ENCODE measurements at places on chromosomes 5 and 9. TPM values are rescaled to one million over a fixed set of nuclear protein-coding genes. Genes with fewer than 3 reads are reported as not detected.

- H3K27ac ChIP-seq, result no peak overlapping the region
- no peak overlapping the region for H3K4me3 ChIP-seq
- H3K36me3 ChIP-seq, result no peaks in the 10 kb centered on the region
- DNase-seq, result no peak
These were observed 16.6 kb downstream of the HK3 start for GRCh38 chr5:176882567-176882903.

GRCh38 chr5:92775711-92776615 is 805.1 kb downstream of the NR2F1-AS1 start:
- no peaks in the 10 kb centered on the region for H3K36me3 ChIP-seq
- no peak overlapping the region for H3K4me3 ChIP-seq
- H3K4me1 ChIP-seq, result no peaks in the 10 kb centered on the region
- H3K27me3 ChIP-seq, result no peaks in the 10 kb centered on the region
- H3K27ac ChIP-seq, result no peak overlapping the region
- no peak for DNase-seq

UAP1L1 gene
- total RNA-seq, result 4.6 TPM

GCNT1 gene
- 1.2 TPM for total RNA-seq

DNA sequence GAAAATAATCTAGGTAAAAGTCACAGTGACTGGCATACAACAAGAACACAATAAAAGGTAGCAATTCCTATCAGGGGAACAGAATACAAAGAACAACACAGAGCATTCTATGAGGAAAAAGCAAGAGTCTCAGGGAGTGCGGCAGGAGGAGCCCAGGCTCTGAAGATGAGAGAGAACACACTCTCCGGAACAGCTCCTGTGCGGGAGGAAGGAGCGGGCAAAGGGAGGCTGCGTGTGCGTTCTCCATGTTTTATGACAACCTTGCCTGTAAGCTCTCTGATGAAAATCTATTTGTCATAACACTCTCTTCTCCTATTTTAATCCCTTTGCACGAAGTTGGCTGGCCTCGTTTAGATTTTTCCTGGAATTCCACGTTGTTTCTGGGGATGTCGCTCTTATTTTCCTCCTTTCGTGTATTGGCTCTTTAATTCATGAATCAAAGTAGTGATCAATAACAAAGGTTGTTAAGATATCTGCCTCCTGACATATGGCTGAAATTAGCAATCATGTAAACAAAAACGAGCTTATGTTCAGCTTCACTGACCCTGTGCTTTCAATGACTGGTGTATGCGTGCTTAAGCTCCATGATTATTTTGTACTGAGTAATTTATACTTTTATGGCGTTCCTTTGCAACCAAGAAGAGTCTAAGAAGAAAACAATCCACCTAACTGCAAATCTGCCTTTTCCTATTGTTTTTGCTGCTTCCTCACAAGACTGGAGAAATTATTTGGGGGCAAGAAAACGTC is 109.5 kb downstream of the MYO10 start:
- no peak for DNase-seq
- no peak overlapping the region for H3K27ac ChIP-seq
- no peak overlapping the region for H3K4me3 ChIP-seq
- peaks cover 5% of the 10 kb centered on the region for H3K27me3 ChIP-seq
- no peaks in the 10 kb centered on the region for H3K36me3 ChIP-seq
- no peaks in the 10 kb centered on the region for H3K4me1 ChIP-seq

ARL14EPL gene
- not detected for total RNA-seq

GRCh38 chr5:149728303-149728702 is 1.8 kb upstream of the PPARGC1B start:
- DNase-seq, result no peak
- peak overlapping the region; percentile 62 for H3K27ac ChIP-seq
- no peaks in the 10 kb centered on the region for H3K27me3 ChIP-seq
- H3K36me3 ChIP-seq, result no peaks in the 10 kb centered on the region
- peaks cover 30% of the 10 kb centered on the region for H3K4me1 ChIP-seq

RGS7BP gene
- 3.5 TPM for total RNA-seq

GRCh38 chr9:91376239-91376638 is 14.5 kb upstream of the AUH start:
- H3K27me3 ChIP-seq, result no peaks in the 10 kb centered on the region
- no peaks in the 10 kb centered on the region for H3K36me3 ChIP-seq
- H3K4me3 ChIP-seq, result no peak overlapping the region
- no peaks in the 10 kb centered on the region for H3K4me1 ChIP-seq
- no peak overlapping the region for H3K27ac ChIP-seq
